ENCODE measurements at places on chromosomes 12 and 14.

- no peak for DNase-seq
Measured at GRCh38 chr14:93132472-93133065, 16.8 kb upstream of the ITPK1 start.

DNA sequence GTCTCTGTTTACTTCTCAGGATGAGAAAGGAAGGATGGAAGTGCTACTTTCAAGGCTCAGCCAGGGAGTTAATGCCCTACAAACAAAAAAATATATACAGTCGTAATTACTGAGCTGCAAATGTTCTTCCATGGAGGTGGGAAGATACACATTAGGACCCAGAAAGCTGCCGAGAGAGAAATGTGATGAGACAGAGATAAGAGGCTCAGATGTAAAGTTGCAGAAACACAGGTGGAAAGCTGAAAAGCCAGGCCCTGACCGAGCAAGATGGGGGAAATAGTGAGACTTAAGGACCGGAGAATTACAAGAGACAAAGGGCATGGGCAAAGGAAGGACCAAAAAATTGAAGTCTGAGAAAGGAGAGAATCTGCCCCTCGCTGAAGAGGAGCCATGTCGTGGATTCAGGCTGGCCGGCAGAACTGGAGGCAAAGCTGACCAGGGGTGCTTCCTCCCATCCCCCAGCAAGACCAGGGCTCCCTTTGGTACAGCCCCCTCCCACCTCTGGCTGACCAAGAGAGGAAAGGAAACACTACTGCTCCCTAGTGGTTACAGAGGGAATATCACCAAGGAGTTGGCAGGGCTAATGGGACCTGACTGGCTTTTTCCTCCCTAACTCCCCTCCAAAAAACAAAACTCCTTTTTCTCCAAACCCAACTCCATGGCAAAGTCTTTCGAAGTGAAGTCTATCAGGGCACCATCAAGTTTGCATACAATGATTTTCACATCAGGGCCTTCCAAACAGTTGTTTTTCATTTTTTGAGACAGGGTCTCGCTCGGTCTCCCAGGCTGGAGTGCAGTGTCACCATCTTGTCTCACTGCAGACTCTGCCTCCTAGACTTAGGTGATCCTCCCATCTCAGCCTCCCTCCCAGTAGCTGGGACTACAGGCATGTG is 12.1 kb downstream of the ZFHX2 start:
- no peak for DNase-seq

GRCh38 chr12:69533844-69534243 is 51.4 kb upstream of the CCT2 start:
- no peak for DNase-seq

DNA sequence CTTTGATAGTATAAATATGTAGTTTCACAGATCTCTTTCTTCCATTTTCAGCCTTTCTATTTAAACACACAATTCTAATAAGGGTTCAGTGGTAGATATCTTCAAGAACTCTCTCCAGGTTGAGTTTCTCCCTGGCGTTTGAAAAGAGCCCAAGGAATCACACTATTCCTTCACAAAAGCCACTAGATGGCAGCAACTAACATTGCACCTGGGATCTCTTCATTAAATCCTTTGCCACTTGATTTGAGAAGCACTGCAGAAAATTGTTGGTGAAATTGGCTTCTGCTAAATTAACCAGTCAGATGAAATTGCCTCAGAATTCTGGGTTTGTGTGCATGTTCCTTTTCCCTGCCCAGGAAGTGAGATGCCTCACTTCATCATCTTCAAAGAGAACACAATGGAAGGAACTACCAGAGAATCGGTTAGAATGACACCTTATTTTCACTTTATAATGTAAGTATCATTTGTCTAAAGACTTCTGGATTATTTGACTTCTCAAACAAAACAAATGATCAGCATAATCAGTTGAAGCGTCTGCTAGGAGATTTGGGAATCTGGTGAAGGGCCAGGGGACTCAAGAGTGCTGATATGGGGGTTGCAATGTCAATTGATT is 6.8 kb downstream of the CCDC198 start:
- no peak for DNase-seq

DNA sequence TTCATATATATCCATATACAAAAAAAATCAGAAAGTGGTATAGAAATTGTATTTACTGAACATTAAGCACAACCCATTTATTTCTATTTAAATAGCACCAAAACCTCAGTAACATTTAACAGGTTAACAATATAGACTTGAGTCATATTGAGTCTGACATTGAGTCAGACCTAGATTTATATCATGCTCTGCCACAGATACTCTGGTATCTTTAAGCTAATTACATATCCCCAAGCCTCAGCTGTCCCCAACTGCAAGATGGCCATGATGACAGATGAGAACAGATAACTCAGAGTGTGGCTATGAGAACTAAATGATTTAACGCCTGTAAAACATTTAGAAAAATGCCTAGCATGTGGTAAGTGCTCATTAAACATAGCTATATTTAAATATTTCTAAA is 40.3 kb downstream of the IFNG start:
- DNase-seq, result no peak

DNA sequence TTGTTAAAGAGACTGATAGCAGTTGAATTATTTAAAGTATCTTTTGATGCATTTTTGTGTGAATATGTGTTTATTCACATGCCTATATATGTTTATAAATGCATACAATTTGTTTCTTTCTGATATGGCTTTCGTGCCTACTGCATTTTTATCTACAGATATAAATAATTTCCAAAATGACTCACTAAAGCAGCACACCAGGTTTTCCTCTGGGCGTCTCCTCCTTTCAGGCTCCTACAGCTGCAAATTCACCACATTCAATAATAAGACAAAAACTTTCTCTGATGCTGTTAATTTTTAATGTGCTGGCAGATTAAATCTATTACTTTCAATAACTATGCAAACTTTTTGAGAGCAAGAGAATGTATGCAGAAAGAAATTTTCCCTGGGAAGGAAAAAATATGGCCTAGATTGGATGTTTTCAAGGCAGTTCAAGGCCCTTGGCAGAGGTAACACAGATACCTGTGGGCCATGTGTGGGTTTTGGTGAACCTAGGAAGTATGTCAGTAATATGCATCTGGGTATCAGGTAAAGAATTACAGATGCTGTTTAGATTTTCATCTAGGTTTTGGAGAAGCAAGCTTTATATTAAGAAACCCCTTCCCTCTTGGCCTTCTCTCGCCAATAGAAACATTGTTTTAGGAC is 381.8 kb downstream of the EGLN3 start:
- DNase-seq, result no peak

GRCh38 chr12:88985631-88986030 is 366.7 kb downstream of the DUSP6 start:
- DNase-seq, result no peak

DNA sequence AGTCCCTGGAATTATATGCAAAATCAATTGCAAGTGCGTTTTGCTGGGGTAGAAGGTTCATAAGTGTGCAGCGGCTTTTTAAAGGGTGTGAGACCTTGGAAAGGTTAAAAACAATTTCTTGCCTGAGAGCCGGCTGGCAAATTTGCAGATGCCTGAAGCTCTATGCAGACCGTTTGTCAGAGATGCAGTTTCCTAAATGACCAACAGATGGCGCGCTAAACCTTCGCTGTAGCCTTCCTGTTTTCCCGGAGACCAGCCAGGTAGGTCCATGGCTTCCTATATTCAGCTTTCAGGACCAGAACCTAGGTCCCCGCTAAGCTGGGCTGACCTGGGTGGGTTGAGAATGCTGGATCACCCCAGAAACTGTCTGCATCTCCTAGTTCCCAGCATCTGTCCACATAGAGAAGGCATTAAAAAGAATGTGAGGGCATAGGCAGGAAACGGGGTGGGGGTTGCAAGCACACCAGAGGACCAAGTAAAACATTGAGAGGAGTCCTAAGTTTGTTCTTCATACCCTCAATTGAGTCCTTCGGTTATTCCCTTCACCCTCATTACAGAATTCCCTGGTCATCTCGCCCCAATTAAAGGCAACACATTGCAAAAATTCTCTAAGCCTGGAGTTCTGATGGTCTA is 5.7 kb upstream of the NOS1 start:
- no peak for DNase-seq

- no peak for DNase-seq
Measured at GRCh38 chr12:93199831-93200236, 177.9 kb upstream of the NUDT4 start.

- DNase-seq, result no peak
Measured at GRCh38 chr12:3670083-3670620, 82.8 kb downstream of the CRACR2A start.

DNA sequence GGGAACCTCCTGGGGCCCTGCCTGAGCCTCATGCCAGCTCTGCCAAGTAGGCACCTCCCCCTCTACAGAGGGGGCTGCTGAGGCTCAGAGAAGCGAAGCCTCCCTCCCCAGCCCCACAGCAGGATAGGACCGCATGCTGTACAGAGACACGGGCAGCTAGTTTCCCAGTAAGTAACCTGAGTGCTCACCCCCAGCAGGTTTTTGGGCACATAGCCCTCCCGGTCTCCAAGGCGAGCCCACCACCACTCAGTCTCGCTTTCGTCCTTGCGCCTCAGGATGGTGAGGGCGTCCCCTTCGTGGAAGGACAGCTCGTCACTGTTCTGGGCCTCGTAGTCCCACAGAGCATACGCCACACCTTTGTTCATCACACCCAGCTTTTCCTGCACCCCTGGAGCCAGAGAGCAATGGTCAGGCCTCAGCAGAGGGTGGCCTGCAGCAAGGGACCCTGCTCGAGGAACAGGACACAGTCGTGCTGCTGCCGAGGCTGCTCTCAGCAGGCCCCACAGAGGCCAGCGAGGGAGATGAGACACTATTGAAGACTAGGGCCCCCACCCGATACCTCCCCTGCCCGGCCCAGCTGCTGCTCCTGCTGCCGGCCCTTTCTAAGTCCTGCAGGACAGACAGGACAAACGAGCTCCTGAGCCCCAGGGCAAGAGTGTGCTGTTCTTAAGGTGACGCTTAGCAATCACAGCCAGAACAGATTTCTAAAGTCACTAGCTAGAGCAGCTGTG is 20.4 kb downstream of the ZFYVE21 start:
- no peak for DNase-seq

- no peak for DNase-seq
Measured at GRCh38 chr14:105080161-105080560, 14.9 kb upstream of the GPR132 start.

- no peak for DNase-seq
Measured at GRCh38 chr14:69710378-69710777, 56.6 kb upstream of the SRSF5 start.

DNA sequence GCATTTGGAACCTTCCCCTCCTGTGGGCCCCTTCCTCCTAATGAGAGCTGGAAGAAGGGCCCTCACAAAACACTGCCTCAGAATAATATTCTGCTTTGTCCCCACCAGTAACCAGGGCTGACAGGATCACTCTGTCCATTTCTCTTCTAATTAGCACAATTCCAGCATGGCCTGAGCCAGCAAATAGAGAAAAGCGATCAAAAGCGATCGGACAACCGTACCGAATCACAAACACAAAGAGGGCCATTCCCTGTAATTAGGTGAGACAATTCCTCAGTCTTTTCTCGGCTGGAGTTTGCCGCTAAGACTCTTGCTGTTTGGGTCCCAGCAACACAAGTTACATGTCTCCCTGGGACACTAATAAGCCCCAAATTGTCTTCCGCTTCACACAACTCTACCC is 35.6 kb upstream of the VSX2 start:
- DNase-seq, result no peak

GRCh38 chr12:4141348-4142270 is 132.0 kb upstream of the CCND2 start:
- DNase-seq, result no peak

DNA sequence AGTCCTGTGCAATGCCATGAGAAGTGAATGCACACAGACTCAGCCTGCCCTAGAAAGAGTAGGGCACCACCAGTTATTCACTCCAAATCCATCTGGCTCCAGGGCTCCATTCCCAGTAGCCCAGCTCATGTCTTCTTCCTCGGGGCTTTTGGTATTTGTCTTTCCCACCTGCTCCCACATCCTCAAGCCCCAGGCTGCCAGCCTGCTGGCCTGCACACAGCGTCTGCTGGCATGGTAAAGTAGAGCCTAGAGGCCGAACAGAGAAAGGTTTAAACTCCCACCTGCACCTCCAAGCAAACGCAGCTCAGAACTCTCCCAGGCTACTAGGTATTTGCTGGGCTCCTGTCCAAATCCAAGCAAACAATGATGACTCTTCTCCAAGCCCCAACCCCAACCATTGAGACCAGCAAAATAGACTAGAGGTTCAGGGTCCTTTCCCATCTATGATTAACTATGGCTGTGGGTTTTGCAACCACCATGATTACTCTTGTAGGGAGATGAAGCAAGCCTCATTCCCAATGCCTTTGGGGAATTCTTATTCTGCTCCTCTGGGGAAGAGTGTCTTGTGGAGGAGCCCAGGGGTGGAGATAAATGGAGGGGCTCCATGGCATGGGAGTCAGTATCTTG is 5.2 kb upstream of the VDR start:
- no peak for DNase-seq

DNA sequence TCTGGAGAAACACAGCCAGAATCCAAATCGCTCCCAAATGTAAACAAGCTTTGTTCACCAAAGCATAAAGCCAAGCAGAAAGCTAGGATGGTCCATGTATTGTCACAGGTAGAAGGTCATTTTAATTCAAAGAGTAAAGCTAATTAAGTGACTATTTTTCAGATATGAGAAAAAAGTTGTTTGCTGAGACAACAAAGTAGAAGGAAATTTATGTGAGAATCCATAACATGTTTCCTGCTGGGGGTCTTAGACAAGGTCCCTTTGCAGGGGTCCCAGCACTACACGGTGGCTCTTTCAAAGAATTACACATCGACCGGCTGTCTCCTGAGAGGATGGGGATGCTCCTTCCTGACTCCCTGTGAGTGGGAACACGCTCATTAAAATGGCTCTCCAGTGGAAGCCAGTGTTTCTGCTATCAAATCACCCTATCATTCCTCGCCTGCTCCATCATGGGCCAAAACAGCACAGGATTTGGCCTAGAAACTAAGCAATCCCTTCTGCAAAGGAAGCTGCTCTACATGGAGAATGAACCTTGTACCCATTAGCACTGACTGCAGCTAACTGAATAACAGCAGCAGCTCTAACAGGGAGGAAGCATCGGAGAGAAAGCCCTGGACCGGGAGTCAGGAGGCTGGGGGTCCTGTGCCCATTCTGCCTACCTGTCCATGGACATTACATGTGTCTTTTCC is 175.3 kb downstream of the STXBP6 start:
- no peak for DNase-seq

DNA sequence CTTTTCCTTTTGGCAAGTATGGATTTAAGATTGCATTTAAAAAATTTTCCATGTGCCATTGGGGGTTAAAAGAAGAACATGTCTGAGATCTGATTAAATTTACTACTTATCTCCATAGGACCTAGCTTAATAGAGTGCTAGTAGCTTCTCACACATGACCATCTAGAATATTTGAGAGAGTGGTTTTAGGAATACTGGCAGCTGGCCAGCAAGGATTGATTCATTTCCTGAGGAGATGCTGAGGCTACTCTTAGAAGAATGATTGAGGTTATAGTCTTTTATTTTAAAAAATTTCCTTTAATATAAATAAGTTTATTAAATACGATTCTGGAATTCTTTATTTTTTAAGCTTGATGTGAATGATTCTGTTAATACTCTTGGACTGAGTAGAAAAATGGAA is 56.2 kb downstream of the MIPOL1 start:
- no peak for DNase-seq

GRCh38 chr14:103530390-103530789 is 1.4 kb downstream of the TRMT61A start:
- DNase-seq, result no peak

GRCh38 chr14:71482671-71483070 is 449.6 kb upstream of the RGS6 start:
- DNase-seq, result no peak

Data from stimulated activated CD8-positive, alpha-beta memory T cell treated with anti-CD3 and anti-CD28 coated beads, Interleukin-15, amount 100 ng/mL, for 4 hours (primary cell).